Tibial artery (tissue), 4 donors: ENCODE measurements at places on chromosomes 11 and 22.

GRCh38 chr22:11605468-11605981, 3922.5 kb upstream of the OR11H1 start:
- DNase-seq = no peak

- DNase-seq = no peak
Observed at GRCh38 chr11:5272395-5273017, 2.8 kb upstream of the HBE1 start.

DNA sequence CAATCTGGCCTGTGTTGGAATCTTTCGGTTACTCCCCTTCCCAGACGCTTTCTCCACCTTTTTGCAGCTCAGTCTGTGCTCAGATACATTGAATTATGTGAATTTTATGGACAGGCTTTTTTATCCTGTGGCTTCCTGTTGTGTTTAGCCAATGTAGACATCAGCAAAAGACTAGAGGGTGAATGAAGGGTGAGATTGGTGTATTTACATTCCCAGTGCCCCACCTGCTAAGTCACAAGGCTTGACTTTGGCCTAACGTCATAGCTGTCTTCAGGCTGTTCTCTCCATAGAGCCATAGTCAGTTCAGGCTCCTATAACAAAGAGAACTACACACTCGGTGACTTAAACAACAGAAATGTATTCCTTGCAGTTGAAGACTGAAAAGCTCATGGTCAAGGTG, 97.5 kb upstream of the FSHB start:
- DNase-seq = no peak

DNA sequence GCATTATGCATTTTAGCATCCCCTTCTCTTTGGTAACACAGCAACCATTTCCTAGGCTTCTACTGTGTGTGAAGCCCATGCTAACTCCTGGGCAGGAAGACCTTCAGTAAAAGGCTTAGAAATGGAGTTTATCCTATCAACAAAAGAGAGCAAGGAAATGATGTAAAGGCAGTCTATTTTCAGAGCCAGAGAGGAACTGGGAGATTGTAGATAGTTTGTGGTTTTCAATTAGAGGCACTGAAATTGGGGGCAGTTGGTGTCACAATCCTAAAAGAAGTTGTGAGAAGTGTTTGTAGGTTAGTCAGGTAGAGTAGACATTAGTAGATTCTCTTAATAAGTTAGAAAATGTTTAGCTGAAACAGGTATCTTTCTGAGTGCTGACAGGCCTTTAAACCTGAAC, 7.1 kb downstream of the ACAD8 start:
- no peak for DNase-seq
